ENCODE measurements at places on chromosomes 6 and 20.

- no peak for DNase-seq
Measured at GRCh38 chr6:114312931-114313330, 29.9 kb downstream of the HS3ST5 start.

GRCh38 chr6:132391391-132392269 lies 9.6 kb downstream of the MOXD1 start:
- no peak for DNase-seq

DNA sequence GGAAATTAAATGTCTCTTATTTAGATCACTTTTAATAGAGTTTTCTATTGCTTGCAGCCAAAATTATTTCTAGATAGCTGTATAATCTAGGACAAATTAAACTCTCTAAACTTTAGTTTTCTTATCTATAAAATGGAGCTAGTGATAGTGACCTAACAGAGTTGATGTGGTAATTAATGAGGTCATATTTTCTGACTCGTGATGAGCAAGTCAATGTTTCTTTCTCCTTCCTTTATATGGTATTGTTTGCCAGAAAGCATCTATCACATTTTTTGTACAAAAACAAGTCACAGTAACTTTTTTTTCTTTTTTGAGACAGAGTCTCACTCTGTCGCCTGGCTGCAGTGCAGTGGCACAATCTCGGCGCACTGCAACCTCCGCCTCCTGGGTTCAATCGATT lies 267.7 kb downstream of the FARS2 start:
- DNase-seq = no peak

DNA sequence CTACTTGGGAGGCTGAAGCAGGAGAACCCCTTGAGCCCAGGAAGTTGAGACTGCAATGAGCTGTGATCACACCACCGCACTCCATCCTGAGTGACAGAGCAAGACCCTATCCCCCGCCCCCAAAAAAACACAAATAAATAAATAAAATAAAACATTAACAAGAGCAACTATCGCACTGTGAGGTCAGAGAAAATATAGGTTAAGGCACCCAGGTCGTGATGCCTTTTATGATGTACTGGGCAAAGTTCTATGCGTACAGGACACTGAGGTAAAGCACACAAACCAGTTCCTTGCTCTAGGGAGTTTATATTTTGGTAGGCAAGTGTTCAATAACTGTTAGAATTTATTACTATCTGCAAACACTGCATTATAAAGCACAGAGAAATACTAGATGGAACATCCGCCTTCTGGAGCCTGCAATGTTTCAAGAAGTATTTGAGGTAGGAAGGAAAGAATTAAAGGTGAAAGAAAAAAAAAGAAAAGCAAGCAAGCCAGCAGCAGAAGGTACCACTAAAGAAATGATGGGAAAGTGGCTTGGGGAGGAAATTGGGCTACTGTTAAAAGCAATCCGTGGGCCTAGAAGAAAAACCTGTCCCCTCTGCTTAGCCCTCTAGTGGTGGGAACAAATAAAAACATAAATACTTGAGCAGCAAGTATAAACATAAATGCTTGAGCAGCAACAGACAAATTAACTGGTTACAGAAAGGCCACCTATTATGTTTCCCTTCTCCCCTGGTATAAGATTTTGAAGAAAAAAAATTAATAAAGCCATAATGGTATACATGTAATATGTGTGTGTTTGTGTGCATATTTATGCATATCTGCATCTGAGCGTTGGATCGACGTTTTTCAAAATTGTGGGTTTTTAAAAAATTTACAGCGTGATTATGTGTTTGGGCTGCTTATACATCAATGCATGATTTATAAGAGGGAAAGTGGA lies 128.0 kb downstream of the PHACTR1 start:
- DNase-seq = no peak

DNA sequence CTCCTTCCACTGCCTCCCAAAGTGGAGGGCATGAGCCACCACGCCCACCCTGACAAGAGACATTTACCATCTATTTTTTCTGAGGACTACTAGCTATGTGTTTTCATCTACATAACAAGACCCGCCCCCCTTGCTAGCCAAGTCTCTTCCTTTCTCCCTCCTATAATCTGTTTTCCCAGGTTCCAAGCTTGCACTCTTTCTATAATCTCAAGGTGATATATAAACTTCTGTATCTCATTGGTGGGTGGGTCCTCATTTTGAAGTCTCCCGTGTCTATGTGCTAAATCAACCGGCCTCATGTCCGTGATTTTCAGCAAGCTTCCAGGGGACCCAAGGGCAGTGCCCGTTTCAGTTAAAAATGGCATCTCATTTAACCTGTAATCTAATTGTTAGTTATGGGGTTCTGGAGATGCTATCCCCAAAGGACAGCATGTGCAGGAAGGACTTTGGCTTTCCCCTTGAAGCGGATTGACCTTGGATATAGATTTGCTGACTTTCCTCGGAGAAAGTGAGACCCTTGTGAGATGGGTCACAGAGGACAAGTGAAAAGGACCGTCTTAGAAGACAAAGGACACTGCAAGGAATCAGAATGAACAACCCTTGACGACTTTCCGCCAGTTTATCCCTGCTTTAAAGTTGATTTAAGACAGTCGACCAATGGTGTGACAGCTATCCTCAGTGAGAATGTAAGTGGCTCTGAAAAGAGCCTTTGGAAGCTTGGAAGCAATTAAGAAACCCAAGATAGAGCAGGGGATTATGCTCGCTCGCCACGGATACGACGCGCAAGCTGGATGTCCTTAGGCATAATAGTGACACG lies 22.4 kb downstream of the OR2B2 start:
- DNase-seq = no peak

DNA sequence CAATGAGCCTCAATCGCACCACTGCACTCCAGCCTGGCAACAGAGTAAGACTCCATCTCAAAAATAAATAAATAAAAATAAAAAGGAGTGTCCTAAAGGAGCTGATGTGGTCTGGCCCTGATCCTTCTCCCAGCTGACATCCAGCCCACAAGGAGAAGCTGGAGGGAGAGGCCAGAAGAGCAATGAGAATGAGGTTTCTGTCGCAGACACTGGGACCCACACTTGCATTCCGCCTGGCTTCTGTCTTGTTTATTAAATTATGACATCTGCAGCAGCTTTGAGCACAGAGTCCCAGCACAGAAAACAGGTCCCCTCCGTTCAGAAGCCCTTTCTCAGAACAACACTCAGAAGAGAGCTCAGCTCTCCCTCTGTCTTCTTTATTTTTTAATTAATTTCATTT lies 10.3 kb upstream of the E2F1 start:
- no peak for DNase-seq

- DNase-seq = no peak
Measured at GRCh38 chr6:9131201-9131600, 695.9 kb upstream of the SLC35B3 start.

DNA sequence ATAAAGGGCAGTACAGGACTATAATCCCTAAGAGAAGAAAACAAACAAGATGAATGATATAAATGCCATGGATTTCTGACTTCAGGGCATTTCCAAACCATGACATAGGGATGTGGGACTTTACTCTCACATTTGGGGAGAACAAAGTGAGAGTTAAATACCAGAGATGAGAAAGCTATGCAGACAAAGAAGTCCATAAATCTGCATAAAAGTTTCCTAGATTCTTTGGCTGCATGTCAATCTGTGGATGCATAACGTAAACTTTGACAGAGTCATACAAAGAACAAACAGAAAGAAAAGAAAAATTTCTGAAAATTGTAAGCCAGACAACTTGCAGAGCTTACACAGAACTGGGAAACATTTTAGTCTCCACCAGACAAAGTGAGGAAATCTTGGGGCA lies 11.7 kb downstream of the EPM2A start:
- no peak for DNase-seq

GRCh38 chr6:87071683-87072082 lies 23.2 kb downstream of the CGA start:
- DNase-seq = no peak

DNA sequence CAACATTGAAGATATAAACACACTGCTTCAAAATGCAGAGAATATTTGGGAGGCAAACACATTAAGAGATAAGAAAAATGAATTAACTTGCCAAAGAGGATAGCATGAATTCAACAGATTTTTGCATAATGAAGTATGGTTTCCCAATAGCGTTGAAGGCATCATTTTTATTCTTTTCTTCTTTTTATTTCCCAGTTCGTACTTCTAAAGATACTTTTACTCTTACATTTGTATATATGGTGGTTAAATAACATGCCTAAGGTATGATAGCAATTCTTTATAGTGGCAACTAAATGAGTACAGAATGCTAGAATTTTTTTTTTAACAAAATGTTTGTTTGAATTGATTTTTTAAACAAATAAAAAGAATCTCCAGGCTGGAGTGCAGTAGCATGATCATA lies 473.4 kb upstream of the MARCKS start:
- DNase-seq = no peak

DNA sequence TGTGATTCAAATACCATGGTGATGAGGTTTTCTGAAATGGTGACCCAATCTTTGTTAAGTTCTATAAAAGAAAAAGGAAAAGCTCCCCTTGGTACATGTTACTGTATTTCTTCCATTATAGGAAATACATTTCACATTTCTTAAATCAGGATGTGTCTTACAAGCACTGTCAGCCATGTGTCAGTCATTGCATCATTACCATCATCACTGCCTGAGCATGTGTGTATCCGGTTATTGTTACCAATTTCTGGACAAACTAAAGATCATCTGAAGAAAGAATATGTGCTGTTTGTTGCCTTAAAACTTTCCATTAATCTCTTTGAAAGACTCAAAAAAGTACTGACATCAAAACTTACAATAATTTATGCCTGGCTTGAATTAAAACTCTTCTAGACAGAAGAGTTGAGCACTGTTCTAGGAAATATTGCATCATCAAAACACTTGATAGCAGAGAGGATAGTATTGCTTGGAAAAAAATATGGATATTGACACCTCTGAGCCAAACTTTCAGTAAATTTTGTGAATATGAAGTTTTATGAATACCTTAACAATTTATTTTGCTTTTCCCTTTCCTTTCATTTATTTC lies 7.1 kb upstream of the TSPYL1 start:
- DNase-seq = no peak

- DNase-seq = no peak
Measured at GRCh38 chr6:94443701-94444100, 1024.3 kb upstream of the EPHA7 start.

GRCh38 chr6:138250513-138251247 lies 32.4 kb upstream of the PBOV1 start:
- no peak for DNase-seq

DNA sequence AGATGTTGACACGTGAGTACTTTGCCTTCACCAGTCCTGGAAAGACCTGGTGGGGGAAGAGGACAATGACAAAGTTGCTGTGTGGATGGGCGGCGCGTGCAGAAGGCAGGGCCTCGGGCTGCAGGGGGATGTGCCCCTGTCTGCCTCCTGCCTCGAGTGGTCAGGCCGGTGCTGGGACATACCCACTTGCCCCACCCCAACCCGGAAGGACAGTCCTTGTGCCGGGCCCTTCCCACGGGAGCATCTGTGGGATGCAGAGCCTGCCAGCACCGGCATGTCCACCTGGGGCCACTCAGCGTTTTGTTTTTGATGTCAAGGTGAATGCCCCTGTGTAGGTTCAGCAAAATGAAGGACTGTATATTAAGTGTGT lies 60.5 kb upstream of the BHLHE23 start:
- DNase-seq = peak; percentile 58

- no peak for DNase-seq
Measured at GRCh38 chr6:144617708-144618107, 332.6 kb downstream of the UTRN start.

- no peak for DNase-seq
Measured at GRCh38 chr6:15374119-15374518, 128.2 kb downstream of the JARID2 start.

- no peak for DNase-seq
Measured at GRCh38 chr20:6173481-6173880, 50.7 kb upstream of the FERMT1 start.

DNA sequence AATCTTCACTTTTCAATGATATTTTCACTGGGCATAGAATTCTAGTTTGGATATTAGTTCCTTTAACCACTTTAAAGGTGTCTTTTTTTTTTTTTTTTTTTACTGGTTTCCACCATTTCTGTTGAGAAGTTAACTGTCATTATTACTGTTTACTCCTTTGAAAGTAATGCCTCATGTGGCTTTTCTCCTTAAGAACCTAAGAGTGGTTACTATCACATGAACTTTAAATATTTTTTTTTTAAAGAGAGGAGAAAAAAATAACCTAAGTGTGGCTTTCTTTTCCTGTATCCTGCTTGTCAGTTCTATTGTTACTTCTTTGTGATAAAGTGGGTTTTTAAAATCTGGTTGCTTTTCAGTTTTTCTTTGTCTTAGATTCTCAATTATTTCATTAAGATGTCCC lies 229.5 kb downstream of the CDH26 start:
- no peak for DNase-seq

DNA sequence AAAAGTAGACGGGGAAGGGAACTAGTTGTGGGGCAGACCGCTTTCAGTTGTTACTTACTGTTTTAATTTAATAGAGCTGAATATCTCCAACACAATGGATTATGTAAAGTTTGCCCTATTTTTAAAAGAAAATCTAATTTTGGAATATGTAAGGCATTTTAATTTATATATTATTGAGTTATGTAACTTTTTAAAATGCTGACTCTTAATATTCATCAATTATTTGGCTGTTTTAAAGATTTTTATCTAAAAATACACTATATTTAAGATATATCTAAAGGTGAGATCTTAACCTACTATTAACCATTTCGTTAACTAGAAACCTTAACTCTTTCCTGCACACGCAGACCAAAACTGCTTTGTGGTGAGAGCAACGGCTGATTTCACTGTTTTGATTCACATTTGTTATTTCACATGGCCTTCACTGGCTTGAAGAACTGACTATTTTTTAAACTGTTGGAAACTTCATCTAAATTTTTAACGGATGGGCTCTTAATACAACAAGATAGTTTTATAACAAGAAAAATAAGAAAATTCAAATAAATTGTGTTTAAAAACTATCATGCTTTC lies 87.9 kb downstream of the HUS1B start:
- no peak for DNase-seq

DNA sequence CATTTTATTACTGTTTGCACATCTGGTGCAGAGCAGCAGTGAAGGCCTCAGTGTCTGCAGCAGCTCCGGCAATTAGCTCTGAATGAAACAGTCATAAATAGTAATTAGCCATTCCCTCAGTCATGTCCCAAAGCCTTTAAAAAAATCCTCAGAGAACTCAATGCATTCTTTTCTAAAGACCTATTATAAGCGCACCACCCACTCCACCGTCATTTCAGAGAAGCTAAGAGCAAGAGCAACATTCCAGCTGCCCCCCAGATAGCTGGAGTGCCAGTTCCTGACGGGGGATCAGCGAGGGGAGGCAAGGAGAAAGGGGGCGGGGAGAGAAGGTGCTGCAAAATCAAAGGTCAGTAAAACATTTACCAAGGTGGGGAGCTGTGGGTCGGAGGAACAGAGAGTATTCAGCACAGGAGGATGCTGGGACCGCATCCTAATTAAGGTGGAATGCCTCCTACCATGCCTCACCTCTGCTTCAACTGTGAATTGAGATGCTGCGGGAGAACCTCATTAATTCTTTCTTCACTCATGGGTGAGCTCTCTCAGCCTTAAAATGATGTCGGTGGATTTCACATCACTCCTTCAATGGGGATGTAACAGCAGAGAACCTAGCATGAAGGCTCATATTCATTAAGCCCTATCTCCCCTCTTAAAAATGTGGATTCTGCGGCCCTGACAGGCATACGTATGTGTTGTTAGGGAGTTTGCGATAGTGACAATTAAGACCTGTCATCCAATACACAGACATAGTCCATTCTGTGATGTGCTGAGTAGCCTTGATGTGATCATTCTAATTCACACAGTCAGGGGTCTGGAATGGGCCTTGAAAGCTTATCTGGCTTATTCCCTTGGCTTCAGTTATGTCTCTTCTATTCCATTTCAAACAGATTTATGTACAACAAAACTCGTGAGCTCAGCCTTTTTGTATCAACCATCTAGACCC lies 469.5 kb upstream of the NRSN1 start:
- DNase-seq = no peak

- peak; percentile 95 for DNase-seq
Measured at GRCh38 chr6:36340618-36341454, 4.1 kb upstream of the BNIP5 start.
